ENCODE measurements at places on chromosomes 2 and 18. TPM values are rescaled to one million over a fixed set of nuclear protein-coding genes. Genes with fewer than 3 reads are reported as not detected.

- no peak for DNase-seq
Observed at GRCh38 chr2:27145682-27146081, 3.1 kb upstream of the TCF23 start.

DNA sequence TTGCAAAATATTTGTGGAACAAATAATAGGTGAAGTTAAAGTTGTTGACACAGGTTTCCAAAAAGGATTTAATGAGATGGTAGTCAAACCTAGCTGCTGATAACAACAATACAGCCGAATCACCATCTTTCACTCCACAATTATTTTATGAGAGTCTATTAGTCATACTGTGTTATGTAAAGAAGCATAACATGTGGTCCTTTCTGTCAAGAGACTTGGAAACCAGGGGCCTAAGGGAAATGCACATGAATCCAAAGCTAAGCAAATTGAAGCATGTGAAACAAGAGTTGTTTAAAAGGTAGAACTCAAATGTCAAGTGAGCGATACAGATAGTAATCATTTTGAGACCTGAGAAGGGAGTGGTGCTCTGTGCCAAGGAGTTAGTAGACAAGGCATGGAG is 16.0 kb downstream of the CD28 start:
- DNase-seq, result no peak

PLGLB1 gene
- polyA plus RNA-seq, result 11.1 TPM

STON1 gene
- 41.2 TPM for polyA plus RNA-seq

Measured in right renal pelvis (tissue), 4 donors.